Panc1 (cell line): ENCODE measurements at places on chromosomes 6 and 20.

- DNase-seq: no peak
Observed at GRCh38 chr6:143167224-143167623, 106.5 kb downstream of the AIG1 start.

DNA sequence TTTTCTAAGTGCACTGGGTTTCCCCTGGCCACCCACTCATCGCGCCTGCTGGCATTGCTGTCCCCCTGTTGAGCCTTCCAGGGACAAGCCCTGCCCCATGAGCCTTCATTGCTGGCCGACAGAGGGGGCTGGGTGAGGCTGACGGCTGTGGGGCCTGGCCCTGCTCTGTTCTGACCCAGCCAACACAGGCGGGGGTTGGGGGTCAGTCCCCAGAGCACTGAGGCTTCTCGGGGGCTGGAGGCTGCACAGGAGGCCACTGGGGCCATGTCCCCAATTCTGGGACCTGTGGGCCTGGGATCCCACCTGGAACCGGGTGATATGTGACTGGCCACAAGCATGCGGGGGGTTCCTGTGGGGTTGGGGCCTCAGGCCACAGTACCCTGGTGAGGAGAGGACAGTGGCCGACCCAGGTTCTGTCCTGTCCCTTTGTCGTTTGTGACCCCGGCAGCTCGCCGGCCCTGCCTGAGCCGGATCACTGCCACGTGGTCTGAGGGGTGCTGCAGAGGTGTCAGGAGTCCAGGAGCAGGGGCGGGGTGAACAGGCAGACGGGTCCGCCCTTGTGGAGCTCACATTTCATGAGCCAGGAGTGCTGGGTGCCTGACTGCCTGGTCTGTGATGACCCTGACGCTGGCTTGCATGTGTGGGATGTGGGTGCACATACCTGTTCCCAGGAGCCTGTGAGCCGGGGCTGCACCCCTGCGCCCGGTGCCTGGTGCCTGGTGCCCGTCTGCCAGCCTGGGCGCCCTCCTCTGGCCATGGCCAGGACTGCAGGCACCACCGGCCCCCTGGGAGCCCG, 2.1 kb upstream of the COL20A1 start:
- no peak for DNase-seq

DNA sequence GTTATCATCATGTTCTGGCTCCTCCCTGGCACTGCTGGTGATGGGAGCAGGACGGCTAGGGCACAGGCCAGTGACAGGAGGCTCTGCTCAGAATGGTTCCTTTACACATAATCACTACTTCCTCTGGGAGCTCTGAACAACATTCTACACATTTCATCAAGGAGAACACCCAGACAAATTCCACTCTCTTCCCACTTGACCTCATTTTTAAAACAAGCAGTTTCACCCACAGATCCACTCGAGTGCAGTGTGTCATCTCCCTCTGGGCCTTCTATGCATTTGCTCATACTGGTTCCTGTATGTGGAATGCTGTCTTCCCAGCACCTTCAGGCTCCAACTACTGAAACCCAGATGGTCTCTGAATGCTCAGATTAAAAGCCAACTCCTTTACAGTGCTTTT, 84.8 kb downstream of the ELOVL5 start:
- no peak for DNase-seq

DNA sequence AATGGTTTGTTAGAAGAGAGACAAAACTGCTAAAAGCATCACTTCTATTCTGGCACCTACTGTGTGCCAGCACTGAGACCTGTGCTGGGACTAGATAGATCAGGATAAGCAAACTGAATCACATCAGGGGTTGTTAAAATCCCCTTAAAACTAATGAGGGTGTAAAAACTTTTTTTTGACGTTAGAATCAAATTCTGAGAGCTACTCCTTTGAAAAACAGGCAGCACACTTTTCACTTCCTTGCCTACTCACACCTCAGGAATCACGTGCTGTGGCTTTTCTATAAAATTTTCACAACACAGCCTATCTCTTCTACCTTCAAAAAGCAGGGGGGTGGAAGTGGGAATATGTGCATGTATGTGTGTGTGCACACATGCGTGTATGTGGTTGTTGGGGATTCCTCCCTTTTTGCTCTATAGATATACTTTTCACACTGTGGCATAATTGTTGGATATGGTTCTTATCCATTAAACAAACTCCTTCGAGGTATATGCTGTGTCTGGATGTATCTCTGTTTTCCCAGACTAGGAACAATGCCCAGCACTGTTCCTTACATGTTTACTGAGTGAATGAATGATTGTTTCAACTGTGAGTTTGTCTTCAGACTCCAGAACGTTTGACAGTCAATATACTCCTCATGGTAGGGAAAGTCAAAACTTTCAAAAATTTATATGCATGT, 105.4 kb downstream of the FYN start:
- no peak for DNase-seq

GRCh38 chr20:2122936-2123335, 21.3 kb downstream of the STK35 start:
- no peak for DNase-seq

DNA sequence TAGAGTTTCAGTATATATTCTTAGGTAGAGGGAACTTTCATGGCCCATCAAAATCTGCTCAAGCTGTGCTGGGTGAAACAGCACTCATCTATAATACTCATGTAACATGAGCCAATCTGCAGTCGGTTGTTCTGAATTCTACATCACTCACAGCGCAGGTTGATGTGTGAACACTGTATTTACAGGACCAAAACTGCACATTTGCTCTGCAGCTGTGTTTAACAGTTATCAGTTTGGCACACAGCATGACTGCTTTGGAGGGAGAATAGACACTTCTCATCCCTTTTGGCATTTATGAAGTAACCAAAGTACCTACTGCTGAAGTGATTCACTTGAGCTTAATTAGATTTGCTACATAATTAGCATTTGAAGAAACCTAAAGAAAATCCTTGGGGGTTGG, 225.1 kb downstream of the BCKDHB start:
- DNase-seq: no peak
